ENCODE measurements at places on chromosomes 5 and 9.

- DNase-seq = peak; percentile 33
These were observed 772 bp downstream of the DCAF10 start for GRCh38 chr9:37801287-37801850.

DNA sequence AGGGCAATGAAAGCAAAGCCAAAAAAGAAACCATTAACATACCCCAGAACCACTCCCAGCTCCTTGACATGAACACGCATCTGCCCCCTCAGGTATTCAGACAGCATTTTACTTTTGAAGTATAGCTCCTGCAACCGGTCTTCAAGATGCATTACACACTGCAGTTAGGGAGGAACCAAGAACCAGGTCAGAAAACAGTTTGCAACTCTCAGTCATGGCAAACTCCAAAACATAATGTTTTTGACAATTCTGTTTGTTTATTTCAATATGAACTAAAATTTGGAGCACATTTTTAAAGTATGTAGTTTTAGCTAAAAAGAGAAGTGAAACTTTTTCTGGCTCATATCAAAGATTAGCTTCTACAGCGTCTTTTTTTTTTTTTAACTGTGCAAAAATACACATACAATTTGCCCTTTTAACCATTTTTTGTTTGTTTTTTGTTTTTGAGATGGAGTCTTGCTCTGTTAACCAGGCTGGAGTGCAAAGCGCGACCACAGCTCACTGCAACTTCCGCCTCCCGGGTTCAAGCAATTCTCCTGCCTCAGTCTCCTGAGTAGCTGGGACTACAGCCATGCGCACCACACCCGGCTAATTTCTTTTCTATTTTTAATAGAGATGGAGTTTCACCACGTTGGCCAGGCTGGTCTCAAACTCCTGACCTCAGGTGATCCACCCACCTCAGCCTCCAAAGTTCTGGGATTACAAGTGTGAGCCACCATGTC lies 12.2 kb upstream of the RAPGEF6 start:
- no peak for DNase-seq

- DNase-seq = no peak
These were observed 8.4 kb downstream of the SARDH start for GRCh38 chr9:133729617-133730281.

GRCh38 chr5:170737591-170737990 lies 45.9 kb upstream of the GABRP start:
- no peak for DNase-seq

Measured in NCI-H2081 (cell line).